ENCODE measurements at places on chromosomes 7 and 10.

DNA sequence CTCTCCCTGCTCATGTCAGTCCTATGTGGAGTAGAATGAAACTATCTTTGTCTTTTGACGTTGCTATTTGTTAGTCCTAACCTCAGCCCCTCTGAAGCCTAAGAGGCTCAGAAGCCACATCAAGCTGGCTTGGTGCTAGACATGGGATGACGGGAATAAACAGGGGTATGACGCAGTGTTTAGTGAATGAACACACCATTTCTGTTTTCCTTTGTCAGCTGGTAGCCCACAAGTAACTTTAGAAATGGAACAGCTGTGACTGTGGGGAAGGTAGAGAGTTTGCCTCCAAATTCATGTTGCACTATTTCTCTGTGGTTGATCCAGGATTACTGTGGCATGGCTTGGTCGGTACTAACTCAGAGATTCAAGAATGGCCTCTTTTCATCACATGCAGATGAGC lies 31.3 kb downstream of the COX15 start:
- DNase-seq: no peak

DNA sequence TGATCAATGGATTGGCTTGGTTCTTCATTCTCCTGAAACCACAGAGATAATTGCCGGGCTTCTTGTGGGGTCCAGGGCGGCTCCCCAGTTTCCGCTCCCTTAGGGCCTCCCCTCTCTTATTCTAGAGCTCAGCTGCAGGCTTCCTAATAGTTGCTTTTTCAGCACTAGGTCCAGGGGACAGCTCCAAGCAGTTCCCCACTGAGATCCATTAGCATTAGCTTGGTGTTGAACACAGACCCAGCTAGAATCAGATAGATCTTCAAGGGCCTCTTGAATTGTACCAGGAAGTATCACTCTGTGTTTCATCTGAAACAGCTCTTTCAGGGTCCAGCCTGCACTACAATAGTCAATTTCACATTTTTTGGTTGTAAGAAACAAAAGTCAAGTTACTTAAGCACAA lies 238.7 kb downstream of the SEC23IP start:
- no peak for DNase-seq

- DNase-seq: no peak
Measured at GRCh38 chr7:16762177-16762576, 8.6 kb downstream of the TSPAN13 start.

DNA sequence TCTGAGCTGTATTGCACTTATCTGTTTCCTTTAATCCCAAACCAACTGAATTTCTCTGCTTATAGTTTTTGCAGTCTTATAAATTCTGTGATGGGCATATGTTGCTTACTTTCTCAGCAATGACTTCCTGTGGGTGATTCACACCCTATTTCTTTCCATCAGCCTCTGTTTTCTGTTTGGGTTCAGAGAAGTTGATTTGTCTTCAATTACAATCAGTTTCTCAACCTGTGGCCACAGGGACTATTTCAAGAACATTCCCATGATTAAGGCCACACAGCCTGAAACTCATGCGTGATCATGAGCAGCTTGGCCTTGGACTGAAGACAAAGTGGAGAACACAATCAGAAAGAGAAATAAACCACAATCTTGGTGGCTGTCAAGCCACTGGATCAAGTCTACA lies 1174.6 kb upstream of the C7orf33 start:
- DNase-seq: no peak

GRCh38 chr7:88111140-88111743 lies 108.6 kb downstream of the SRI start:
- no peak for DNase-seq

DNA sequence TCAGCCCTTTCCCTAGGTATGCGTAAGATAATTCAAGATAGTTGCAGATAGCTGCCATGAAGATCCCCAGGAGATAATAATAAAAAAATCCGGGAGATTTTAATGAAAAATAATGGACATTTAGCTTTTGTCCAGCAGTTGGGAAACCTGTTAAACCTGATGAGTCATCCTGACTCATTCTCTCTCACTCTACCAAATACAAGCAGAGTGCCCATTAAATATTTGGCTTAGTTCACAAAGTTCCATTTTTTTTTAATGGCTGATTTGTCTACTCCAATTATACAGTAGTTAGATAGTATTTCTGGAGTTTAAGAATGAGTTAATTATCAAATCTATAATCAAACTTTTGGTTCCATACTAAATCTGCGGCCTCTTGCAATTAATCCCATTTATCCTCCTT lies 2.1 kb upstream of the SHTN1 start:
- DNase-seq: no peak

All from suppressor macrophage (primary cell).